ENCODE measurements at places on chromosomes 2 and 18.
A peak's percentile ranks its signal among the peaks of the same experiment; 100 is the strongest.

DNA sequence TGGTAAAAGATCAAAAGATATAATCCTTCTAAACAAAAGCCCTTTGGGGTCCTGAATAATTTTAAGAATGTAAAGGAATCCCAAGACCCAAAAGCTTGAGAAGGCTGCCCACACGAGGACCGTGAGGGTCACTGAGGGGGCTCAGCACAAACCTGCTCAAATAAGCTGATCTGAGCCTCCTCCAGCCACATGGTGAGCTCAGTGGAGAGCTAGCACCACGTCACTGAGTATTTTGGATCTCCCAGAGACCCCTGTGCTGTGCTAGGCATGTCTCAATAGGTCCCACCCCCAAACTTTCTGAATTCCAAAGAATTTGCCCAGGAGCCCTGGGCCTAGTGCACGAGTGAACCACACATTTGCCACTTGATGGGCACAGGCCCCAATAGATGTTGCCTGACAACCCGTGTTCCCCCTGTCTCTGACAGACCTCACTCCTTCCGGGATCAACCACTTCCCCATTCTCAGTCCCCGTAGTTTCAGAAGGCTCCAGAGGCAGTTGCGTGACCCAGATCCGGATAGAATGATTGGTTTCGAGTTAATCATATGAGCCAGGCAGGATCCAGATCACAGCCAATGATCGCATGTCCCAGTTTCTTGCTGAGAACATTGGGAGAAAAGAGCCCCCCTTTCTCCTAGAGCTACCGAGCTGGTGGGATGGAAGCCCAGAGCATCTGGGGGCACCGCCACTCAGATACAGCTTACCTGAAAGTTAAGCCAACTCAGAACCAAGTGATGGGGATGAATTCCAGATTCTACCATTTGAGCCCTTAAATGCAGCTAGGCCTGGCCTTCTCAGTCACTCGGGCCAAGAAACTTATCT is 203.8 kb downstream of the TNS1 start:
- no peak for DNase-seq

DNA sequence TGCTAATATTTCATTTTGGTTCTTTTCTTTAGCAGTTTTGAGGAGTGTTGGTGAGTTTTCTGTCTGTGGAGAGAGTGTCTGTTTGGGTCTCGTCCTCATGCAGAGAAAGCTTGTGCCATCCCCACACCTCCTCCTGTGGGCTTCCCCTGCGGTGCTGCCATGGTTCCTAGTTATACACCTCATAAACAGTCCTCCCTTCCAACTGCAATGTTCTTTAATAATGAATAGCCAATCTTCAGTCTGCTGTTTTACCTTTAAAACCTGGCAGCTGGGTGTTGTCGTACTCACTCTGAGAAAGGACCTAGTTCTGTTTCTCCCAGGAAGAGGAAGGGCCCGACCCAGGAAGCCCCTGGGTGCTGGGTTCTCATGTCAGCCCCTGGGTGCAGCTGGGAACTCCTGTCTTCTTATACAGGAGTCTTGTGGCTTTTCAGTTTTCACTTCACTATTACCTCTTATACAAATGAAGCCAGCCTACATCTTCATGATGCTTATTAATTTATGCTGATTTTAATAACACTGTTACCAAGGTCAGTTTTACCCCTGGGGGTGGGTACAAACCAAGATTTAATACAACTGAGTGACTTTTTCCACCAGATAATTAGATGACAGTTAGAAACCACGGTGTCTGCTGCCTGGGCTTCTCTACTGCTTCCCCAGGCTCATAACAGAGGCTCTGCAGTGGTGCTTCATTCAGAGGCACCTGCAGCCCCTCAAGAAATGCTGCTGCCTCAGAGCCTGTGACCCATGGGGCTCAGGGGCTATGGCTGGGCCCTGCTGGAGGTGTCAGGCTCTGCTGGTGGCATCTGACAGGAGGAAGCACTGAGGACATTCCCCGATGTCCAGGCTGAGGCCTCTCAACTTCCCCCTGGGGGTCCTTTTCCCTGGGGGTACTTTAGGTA is 59.1 kb downstream of the COA5 start:
- no peak for DNase-seq

DNA sequence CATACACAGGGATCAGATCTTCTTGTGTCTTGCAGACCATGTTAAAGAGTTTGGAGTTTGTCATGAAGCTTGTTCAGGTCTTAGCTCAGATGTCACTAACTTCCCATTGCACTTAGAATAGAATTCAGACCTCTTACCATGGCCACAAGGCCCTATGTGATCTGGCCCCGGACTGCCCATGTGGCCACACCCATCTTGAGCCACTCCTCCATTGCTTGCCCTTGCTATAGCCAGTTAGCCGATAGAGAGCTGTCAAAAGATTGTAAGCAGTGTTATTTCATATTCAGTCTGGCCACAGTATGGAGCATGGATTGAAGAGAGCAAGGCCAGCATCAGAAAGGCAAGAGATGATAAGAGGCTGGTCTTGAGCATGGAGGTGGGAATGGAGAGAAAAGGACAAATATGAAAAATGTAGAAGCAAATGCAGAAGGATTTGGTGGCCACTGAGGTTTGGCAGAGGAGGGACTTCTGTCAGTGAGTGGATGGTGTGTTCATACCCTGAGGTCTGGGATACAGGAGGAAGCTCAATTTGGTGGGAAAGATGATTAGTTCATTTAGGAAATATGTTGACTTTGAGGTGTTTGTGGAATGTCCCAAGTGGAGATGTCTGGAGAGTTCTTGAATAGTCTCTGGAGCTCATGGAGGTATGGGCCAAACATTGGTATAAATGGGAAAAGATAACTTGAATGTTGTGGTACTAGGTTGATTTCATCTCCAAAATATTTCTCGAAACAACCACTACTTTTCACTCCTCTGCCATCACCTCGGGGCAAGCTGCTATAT is 10.6 kb downstream of the DGUOK start:
- DNase-seq, result no peak

GRCh38 chr2:9655441-9656269 is 24.9 kb upstream of the YWHAQ start:
- DNase-seq, result no peak

- no peak for DNase-seq
Observed at GRCh38 chr18:43662657-43663056, 385.4 kb upstream of the SYT4 start.

DNA sequence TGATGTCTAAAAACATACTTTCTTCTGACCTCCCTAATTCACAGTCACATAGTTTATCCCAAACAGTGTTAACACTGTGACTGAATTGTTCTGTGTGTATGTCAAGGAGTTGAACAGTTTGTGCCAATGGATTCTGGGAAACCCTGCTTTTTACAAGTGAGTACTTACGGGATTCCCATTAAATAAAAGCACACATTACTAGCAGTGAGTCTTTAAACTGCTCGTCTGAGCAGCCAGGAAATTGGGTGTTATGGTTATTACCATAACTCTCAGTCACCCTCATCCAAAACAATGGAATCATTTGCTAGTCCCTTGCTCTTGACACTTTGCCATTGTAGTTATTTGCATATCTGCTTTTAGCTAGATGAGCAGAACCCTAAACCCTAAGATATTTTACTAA is 209.1 kb downstream of the ZNF385B start:
- DNase-seq, result no peak

DNA sequence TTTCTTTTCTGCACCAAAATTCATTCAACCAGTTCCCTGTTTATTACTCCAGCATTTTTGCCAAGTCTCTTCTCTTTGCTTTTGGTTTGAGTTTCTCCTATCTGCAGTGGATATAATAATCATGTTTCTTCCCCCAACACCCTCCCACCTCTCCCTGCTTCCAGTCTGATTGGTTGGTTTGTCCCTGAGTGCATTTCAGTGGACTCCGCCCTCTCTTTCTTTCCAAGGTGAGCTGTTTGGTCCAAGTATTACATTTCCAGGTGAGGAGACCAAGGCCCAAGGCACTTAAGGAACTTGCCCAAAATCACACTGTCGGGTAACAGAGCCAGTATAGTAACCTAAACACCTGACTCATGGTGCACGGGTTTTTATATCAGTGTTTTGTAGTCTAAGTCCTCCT is 17.7 kb downstream of the MRO start:
- no peak for DNase-seq

- DNase-seq, result no peak
Observed at GRCh38 chr2:171811245-171811628, 82.8 kb downstream of the SLC25A12 start.

DNA sequence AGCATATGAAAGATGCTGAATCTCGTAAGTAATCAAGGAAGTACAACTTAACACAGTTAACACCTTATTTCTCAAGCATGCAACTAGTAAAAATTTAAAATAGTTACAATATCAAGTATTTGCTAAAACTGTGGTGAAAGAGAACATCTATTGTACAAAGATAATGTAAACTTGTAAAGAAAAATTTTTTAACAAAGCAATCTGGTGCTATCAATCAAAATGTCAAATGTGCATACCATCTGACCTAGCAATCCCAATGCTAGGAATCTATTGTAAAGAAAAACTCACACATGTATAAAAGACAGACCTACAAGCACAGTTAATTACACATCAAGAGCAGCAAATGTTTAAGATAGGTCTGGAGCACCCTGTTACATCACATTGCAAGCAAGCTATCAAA is 90.1 kb downstream of the SLC66A3 start:
- no peak for DNase-seq

- DNase-seq, result no peak
Observed at GRCh38 chr18:44693030-44693784, 12.5 kb downstream of the SETBP1 start.

DNA sequence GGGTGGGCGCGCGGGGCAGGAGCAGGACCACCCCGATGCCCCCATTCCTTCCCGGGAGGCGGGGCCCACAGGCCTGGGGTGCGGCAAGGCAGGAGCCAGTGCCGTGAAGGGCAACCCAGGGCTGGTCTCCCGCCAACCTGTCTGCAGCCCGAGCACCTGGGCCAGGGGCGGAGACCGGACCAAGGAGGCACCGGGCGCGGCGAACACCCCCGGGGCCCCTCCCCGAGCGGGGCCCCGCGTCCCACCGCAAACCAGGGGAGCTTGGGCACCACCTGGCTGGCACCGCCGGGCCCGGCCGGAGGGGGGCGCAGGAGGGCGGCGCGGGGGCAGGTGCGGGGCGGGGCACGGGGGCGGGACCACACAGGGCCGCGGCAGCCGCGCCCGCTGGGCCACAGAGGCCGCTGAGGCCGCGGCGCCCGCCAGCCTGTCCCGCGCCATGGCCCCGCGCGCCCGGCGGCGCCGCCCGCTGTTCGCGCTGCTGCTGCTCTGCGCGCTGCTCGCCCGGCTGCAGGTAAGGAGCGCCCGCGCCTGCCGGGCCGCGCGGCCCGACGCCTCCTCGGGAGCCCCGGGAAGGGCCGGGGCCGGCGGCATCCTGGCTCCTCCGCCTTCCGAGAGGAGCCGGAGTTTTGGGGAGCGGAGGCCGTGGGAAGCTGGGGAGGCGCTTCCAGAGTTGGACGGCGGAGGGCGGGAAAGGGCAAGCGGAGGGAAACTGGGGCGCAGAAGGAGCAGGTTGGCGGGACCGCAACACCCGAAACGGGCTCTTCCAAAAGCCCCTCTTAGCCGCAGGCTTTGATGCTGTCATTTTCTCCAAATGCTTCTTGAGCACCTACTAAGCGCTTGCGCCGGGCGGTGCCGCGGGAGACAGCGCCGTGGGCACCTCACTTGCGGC is at the start of gene TNFRSF11A:
TNFRSF11A (plus strand) TSS at position 394 of the 889 bp plus-strand sequence; CDS start at position 437, 43 bp downstream.
- DNase-seq, result peak; percentile 86

GRCh38 chr18:32930695-32931301 is 158.0 kb upstream of the KLHL14 start:
- DNase-seq, result no peak

- no peak for DNase-seq
Observed at GRCh38 chr2:241224851-241225438, 36.5 kb downstream of the ANO7 start.

DNA sequence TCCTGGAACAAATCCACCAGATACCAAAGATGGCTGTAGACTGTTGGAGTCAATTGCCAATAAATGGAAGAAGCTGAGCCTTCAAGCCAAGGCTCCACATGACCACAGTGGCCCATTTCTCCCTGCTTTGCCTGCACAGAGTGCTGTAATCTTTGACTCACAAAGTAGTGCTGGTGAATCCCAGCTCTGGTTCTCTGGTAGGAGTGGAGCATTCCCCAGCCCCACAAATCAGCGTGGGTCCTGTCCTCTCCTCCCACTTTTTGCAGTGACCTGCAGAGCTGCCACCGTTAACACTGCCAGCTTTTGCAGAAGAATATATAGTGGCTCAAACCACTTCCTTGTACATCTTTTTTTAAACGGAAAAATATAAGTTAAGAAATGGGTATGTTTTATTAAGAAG is 93.9 kb downstream of the MGAT5 start:
- no peak for DNase-seq

DNA sequence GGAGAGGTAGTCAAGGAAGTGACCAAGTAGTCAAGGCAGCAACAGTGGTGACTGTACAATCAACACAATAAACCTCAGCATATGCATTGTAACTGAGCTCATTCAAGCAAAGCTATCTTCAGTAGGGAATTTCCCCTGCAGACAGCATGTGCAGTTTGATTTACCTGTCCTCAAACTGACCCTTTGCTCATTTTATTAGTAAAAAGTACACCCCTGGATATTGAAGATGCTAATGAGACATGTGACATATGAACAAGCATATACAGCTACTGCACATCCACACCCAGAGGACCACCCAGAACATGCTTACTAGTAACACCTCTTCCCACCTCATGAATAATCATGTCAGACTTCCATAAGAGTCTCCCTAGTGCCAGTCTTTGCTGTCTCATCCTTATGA is 15.4 kb downstream of the C2orf81 start:
- DNase-seq, result no peak

GRCh38 chr2:216371721-216372702 is at the start of gene MARCHF4:
TSS of gene MARCHF4 (minus strand) at chr2:216372483. CDS start at chr2:216370260, 2,223 bp downstream.
- peak; percentile 34 for DNase-seq

GRCh38 chr2:113716291-113716690 is 40.2 kb downstream of the SLC35F5 start:
- no peak for DNase-seq

DNA sequence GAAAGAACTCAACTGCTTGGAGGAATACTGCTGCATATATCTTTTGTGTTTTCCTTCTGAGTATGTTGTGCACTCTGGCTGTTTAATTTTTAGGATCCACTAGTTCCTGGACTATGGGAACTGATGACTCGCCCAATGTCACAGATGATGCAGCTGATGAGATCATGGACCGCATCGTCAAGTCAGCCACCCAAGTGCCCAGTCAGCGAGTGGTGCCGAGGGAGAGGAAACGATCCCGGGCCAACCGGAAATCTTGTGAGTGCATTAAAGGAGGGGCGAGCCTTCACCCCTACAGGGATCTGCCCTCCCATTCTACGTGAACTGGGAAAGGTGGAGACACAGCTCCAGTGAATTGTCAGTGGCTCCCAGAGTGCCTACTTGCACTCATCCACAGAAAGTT is 59.6 kb downstream of the TPGS2 start:
- no peak for DNase-seq

DNA sequence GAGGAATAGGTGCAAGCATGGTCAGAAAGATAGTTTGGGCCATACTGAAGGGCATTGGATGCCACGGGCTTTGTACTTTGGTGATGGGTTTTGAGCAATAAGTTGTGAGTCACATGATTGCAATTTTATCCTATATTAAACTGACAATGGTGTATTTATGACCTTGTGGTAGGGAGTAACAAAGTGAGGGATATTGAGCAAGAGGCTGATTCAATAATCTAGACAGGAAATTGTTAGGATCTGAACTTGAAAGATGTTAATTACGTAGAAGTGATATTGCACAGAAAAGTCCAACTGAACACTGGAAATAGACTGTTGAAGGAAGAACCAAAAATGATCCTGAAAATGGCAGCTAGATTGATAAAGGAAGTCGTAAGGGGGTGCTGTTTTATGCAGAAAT is 46.6 kb upstream of the TCF4 start:
- no peak for DNase-seq

Measured in D721Med (cell line).